Fibroblast of skin of left quadriceps (primary cell): ENCODE measurements at places on chromosomes 16 and 17.

DNA sequence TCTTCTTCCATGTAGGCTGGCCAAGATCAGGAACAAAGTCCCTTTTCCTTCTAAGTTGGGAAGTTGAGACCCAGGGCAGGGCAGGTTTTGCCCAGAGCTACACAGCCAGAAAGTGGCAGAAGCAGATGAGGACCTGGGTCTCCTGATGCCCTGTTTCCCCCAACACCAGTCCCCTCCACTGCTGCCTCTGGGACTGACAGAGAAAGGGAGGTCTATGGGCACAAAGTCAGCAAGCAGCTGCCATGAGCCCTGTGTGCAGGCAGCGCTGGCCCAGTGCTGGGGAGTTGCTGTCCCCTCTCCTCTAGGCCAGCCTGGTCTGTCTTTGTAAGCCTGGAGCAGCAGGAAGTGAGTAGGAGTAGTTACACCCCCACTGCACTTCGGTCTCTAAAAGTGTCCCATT lies 46.9 kb upstream of the NKD1 start:
- no peak for DNase-seq

GRCh38 chr16:57606847-57607501 lies 21.5 kb upstream of the ADGRG1 start:
- DNase-seq = no peak

GRCh38 chr16:35185366-35186044 lies 1726.1 kb downstream of the TP53TG3F start:
- no peak for DNase-seq

DNA sequence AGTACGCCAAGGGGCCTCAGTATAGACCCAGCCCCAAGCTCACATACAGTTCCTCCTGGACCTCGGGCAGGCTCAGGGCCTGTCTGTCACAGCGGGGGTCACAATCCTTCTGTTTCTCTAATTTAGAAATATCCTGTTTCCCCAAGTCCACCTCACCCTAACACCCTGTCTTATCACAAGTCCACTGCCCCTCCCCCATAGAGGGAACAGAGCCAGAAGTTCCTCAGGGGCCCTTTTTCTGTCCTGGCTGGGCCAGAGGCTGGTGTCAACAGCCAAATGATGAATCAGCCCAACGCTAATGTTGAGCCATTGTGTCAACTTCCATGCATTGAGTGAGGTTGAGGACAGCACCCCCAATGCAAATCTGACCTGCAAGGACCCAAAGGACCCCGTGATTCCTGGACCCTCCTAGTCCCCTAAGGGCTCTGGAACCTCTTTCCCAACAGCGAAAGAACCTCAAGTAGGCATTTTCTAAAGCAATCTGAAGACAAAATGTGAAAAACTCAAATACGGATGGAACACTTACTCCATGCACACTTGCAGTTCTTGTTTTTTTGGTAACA lies 58.6 kb downstream of the PECAM1 start:
- no peak for DNase-seq
